GOT3 (cell line): ENCODE measurements at places on chromosomes 11 and 22.

DNA sequence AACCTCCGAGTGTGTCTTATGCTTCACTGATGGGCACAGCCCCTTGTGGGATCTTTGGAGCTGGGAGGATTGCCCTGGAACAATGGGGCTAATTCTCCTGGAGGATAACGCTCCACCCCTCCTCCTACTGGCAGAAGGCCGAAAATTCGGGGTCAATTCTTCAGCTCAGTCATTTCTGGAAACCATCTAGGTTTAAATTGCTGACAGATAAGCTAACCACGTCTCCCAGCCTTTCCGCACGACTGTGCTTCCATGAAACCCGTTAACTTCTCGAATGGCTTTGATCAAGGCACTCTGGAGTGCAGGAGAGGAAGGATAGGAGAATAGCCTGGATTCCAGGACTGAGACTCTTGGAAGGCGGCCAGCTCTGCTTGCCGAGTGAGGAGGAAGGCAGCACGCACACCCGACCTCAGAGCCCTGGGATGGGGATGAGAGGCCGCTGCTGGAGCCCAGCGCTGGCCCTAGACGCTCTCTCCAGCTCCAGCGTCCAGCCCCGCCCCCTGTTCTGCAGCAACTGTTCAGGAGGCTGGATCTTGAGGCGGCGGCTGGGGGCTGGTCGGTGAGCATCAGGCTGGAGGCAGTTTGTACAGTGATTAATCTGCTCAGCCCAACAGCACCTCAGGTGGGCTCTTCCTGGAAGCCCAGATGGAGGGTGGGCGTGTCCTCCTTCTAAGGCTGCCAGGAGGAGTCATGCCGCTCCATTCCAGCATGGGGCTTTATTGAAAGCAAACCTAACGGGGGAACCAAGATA, 176.7 kb upstream of the NCAM1 start:
- no peak for DNase-seq

GRCh38 chr11:12160680-12161079, 50.3 kb downstream of the MICAL2 start:
- no peak for DNase-seq

- no peak for DNase-seq
Observed at GRCh38 chr11:45001466-45002165, 50.9 kb upstream of the TP53I11 start.

DNA sequence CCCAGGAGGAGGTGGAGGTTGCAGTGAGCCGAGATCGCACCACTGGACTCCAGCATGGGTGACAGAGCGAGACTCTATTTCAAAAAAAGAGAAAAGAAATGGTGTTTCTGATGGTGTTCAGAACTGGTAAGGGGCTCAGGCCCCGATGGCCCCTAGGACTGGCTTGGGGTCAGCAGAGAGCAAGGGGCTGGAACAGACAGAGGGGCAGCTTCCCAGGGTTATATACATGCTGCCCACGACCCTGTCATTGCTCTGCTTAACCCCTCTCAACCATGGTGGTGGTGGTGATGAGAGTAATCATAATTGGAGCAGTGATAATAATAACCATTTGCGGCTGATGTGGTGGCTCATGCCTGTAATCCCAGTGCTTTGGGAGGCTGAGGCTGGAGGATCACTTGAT, 79.4 kb downstream of the CEP164 start:
- DNase-seq, result no peak

DNA sequence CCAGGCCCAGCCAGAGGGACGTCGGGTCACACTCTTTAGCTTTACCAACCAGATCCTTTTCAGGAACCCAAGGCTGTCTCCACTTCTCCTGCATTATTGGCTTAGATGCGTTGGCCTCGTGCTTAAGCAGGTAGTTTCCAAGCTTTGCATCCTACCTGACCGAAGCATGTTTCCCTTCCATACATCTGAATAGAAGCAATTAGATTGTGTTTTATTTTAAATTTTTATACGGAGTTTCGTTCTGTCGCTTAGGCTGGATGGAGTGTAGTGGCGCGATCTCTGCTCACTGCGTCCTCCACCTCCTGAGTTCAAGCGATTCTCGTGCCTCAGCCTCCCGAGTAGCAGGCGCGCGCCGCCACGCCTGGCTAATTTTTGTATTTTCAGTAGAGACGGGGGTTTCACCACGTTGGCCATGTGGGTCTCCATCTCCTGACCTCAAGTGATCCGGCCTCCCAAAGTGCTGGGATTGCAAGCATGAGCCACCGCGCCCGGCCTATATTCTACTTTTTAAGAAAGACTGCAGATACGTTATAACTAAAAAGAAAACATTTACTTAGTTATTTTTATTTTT, 677 bp downstream of the DYNC2H1 start:
- no peak for DNase-seq

DNA sequence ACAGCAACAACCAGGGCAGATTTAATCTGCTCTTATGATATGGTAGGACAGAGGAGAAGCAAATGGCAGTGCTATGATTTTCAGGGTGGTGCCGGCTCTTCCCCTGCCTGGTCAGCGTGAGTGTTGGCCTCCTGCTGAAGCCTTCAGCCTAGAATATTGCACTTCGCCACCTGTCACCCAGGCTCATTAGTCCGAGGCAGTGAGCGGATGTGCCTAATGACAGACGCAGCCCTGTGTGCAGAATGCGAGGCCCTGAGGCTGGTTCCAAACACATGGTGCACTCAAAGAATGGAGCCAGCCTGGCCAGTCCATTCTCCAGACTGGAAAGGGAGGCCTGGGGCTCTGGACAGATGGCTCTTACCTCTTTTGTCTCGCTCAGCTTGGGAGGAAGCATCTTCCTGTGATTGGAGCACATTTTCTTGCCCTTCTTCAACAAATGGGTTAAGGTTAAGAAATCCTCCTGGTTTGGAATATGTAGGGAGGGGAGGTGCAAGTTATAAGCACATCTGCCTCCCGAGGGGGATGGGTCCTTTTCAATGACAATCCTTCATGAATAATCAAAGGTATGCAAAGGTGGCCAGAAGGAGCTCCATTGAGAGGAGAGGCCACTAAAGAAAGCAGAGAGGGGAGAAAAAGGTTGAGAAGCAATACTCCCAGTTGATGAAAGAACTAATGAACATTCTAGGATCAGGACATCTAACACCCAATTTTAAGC, 39.7 kb upstream of the GALNT18 start:
- DNase-seq, result no peak

GRCh38 chr11:93653080-93653479, 8.4 kb upstream of the CEP295 start:
- DNase-seq, result no peak

GRCh38 chr11:128948583-128948982, 5.9 kb upstream of the TP53AIP1 start:
- no peak for DNase-seq

- DNase-seq, result no peak
Observed at GRCh38 chr11:33417121-33417520, 159.9 kb downstream of the HIPK3 start.

DNA sequence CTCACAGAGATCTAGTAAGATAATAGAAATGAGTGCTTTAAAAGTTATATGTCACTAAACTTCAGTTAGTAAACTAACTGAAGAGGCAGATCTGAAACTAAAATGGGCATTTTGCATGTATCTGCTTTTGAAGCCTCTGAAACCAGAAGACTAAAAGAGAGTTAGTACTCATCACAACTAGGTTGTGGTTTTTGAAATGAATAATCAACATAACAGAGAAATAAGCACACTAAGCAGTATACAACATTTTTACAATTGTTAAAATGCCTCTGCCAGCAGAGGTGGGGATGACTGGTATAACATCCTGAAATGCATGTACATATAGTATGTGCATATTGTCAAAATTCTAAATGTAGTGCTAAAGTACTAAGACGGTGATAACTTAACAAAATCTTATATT, 564.5 kb downstream of the DLG2 start:
- DNase-seq, result no peak

GRCh38 chr11:84270466-84270865, 984.3 kb upstream of the CCDC90B start:
- DNase-seq, result no peak

DNA sequence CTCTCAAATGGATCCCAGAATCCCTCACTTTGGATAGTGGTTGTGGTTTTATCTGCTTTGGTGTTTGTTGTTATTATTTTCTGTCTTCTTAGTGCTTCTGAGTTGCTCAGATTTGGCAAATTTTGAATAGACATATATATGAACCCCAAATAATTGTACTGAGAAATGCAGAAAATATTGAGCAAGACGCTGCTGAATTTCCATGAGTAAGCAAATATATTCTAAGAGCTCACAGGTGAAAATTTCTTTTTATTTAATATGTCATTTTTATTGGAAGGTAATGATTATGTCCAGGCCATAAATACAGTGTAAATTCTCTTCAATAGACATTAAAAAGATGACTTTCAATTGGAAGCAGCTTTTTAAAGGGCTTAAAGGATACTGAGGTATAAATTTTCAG, 152.1 kb downstream of the FAT3 start:
- no peak for DNase-seq

DNA sequence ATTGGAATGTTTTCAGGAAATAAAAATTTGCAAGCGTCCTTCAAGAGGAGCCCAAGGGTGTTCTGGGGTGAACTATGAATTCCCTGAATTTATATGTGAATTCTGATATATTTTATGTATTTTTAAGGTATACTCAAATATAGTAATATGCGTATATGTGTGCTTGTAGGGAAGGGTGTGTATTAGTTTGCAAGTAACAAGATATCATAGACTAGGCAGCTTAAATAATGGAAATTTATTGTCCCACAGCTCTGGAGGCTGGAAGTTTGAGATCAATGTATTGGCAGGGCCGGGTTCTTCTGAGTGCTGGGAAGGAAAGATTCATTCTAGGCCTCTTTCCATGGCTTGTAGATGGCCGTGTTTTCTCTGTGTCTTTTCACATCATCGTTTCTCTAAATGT, 16.2 kb upstream of the SLC6A5 start:
- no peak for DNase-seq

DNA sequence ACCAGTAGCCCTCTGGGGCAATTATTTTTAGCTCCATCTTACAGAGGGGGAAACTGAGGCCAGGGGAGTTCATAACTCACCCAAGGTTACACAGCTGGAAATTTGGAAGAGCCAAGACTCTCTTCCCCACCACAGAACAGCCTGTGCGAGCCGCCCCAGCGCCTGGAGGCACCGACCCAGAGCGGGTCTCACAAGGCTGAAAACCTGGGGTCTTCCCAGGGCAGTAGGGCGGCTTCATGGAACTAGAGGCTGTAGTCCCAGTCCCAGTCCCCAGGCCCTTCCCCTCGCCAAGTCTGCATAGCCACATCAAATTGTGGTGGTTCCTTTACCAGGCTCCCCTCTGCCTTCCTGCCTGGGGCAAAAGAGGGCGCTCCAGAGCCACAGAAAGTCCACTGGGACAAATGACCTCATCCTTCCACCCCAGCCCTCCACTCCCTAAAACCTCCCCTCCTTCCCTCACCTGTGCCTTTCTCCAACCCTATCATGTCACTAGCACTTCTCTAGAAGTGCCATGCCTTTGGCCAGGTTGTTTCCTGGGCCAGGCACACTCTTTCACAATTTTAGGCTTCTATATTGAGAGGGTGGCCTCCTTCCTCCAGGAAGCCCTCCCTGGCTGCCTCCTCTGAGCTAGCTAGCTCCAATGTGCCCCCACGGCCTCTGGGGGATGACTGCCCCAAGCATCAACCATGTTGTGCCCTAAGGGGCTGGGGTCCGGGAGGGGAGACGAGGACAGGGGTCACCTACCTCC, 15.2 kb upstream of the CDC42EP1 start:
- no peak for DNase-seq

GRCh38 chr11:130776061-130776419, 140.2 kb downstream of the SNX19 start:
- DNase-seq, result no peak

- DNase-seq, result no peak
Observed at GRCh38 chr11:19392321-19392720, 151.6 kb upstream of the E2F8 start.

DNA sequence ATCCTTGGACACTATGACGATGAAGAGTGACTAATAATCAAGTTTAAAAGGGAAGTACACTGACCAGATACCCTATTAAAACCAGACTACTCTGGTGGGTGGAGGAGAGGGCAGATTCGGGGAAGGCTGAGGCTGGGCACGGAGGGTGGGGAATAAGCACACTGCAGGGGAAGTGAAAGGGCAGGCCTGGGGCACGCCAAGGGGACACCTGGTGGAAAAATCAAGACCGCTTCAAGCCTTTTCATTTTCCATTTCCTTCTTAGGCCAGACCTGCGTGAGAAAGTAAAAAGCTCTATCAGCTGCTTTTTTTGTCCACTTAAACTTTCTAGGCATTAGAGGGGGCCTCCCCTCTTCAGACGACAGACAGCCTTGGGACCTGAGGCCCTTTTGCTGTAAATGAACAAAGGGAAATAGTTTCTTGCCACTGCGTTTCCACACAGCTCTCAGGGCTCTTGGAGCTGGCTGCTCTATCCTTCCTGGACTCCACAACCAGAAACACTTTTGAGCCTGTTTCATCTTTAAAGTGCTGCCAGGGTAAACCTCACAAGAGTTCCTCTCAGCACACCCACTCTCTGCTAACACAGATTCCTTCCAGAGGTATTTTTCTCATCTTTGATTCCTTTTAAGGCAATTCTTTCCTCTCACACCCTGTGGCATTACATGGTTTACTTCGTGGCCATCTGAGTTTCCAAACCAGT, 25.0 kb upstream of the SERPIND1 start:
- DNase-seq, result no peak

DNA sequence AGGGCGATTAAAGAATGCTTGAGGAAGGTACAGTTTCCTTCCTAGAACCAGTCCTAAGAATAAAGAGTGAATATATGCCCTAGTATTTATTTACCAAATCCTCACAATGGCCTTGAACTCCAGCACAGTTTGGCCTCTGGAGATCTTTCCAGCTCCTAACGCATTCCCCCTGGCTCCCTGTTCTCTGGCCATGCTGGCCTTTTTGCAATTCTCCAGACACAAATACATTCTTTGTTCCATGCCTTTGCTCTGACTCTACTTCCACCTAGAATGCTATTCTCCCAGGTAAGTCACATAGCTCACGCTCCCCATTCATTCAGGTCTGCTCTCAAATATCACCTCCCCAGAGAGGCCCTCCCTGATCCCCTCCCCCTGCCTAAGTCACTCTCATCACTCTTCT, 3.7 kb upstream of the DGKZ start:
- DNase-seq, result no peak

- no peak for DNase-seq
Observed at GRCh38 chr11:133520707-133521106, 11.6 kb downstream of the OPCML start.

DNA sequence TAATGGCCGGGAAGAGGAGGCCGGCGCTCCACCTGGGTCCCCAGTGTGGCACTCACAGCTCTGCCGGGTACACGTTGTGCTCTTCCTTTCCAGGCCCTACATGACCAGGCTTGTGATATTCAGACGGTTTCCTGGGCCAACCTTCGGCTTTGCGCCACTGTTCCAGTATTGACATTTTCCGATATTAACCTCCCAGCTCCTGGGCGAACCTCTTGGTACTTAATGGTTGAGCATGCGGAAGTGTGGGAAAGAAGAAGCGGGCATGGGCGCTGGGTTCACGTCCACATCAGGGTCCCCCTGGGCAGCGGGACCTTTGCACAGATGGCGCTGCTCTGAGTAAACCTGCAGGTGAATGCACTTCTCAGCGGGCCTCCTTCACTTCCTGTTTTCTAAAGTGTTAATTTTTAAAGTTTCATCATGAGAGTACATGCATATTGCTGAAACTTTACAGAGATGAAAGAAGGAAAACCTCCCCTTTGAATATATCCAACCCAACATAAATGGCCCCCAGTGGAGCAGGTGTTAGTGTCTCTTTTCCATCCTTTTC, 286.7 kb downstream of the TBC1D22A start:
- no peak for DNase-seq
